Cortex of kidney (tissue), 1 donor: ENCODE measurements at places on chromosomes 5 and 9.

- no peak for DNase-seq
Measured at GRCh38 chr9:37971108-37971459, 67.2 kb upstream of the SLC25A51 start.

DNA sequence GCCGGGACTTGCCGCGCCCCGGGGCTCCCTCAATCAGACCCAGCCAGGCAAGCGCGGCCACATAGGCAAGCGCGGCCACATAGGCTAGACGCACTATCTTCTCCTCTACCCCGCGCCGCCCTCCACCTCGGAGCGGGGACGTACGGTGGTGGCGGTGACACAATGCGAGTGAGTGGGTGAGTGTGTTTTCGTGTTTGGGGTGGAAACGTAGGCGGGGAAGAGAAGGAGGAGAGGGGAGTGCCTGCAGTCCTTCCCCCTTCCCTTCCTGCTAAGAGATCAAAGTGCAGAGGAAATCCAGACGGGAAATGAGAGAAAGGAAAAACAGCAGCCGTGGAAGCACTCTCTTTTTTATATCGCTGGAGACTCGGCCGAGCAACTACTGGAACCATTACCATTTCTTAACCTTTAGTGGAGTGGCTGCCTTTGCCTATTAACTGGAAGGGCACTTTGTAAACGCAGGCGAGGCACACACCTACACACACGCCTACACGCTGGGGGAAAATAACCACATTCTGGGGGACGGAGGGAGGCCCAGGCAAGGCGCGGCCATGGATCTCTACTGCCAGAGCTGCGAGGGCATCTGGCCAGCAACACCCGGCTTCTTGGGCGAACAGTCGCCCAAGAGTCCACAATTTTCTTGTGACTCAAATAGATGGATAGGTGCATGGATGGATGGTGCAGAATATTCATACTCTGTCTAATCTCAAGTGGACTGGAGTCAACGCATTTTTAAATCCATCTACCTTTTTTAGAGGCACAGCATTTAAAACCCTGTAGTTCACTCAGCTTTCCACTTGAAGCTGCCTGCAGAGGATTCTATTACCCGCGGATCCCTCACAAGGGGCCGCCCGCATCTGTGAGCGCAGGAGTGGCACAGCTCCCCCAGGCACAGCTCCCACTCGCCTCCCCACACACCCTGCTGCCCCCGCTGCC lies 2.1 kb downstream of the EDIL3 start:
- no peak for DNase-seq

DNA sequence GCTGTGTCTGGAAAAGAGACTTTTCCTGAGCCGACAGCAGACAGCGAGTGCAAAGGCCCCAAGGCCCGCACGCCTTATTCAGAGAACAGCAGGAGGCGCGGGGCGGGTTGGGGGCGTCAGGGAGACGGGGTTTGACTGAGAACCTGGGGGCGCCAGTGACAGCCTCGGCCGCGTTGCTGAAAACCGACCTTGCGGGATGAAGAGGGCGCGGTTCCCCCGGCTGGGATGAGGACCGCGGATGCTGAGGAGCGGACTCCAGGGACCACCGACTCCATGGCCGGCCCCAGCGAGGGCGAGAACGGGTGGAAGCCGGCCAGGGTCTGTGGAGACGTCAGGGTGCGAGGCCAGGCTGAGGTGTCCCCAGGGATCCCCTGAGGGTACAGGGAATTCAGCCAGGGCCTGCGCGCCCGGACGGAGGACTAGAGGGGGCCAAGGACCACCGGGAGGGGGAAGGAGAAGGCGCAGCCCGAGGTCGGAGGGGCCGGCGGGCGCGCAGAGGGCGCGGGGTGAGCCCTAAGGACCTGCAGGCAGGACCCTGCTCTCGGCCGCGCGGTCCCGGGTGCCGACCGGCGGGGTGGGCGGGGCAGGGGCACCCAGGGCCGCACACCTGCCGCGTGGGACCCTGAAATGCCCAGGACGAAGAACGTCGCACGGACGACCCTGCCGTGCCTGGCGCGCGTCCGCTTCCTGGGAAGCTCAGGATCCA lies 837 bp upstream of the AHRR start:
- no peak for DNase-seq

DNA sequence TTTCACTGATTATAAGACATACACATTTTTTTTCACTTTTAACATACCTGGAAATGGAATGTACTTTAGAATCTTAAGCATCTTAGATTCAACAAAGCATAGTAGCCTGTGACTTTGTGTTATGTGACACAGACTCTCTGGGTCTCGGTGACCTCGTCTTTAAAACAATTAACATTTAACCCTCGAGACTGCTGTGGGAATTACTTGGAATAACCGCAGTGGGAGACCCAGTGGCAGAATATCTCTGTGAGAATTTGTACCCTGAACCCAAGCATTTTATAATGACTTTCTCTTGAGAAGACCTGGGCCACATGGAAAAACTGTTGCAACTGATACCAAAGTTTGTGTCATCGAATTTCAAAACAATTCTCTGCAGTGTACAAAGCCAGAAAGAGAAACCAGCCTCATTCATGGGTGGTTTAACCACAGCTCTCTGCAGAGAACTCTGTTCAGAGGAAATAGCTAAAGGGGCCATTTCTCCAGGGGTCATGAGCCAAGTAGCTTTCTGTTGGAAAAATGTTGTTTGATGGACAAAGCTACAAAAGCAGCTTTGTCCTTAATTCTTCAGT lies 10.0 kb upstream of the RETREG1 start:
- no peak for DNase-seq

DNA sequence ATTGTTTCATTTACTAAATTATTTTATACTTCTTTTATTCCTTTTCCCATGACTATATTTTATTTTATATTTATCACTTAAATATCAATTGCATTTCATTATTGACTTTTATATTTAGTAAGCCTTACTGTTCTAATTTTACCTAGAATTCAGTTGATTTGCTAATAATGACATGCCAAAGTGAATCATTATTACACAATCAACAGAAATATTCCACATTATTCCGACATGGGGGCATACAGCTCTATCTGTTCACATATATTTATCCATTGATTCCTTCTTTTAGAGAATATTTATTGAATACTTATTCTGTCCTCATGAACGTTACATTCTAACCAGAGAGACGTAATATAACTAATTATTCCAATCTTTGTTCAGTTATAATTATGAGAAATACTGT lies 221.8 kb downstream of the DOCK8 start:
- no peak for DNase-seq

- DNase-seq, result no peak
Measured at GRCh38 chr9:38240051-38240450, 152.5 kb upstream of the ALDH1B1 start.
